ENCODE measurements at places on chromosomes 2 and 18.

DNA sequence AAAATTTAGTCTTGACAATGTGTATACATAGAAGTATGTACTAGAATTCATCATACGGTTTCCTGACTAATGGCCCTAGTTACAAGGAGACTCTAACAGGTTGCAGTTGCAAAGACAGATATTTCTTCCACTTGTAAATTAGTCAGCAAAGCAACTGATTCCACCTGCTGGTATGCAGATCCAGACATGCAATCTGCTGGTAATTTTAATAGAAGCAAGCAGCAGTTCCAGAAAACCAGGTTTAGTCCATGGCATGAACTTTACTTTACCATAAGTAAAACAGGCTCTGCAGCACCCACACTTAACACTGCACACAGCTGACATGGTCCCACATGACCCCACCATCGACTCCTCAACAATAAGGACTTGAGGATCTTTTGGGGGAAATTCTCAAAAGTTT lies 110.9 kb upstream of the SP3 start:
- no peak for DNase-seq

- DNase-seq, result no peak
Observed at GRCh38 chr2:72661985-72662384, 163.8 kb downstream of the EXOC6B start.

DNA sequence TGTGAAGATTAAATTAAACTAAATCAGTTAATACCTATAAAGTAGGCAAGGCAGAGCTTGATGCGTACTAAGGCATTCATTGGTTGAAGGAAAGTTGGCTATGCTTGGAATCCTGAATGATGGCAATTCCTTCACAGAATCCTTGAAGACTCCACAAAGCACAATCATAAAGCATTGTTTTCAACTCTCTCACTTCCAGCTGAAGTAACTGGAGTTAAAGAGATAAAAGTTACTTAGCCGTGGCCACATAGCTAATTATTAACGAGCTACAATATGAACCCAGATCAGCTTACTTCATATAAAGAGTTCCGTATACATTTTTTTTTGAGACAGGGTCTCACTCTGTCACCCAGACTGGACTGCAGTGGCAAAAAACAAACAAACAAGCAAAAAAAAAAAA lies 483.9 kb upstream of the DDX18 start:
- no peak for DNase-seq

- no peak for DNase-seq
Observed at GRCh38 chr2:67790622-67791021, 272.2 kb downstream of the C1D start.

DNA sequence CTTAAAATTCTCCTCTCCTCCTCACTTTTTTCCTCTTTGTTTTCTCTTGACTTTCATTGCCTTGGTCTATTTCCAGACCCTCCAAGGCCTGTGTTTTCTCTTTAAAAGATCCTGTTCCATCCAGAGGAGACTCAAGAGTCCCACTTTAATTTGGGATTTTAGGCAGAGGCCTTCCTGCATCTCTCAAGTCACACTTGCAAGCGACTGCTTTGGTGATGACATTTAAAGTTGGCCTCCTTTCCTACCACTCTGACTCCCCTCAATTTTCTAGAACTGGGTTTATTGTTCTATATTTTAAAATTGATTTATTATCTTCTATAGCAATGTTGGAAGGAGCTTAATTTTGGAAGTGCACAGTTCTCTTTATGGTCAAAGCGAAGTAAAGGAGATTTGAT lies 16.3 kb downstream of the ASAP2 start:
- no peak for DNase-seq

GRCh38 chr2:166106431-166107015 lies 21.3 kb downstream of the SCN1A start:
- peak; percentile 60 for DNase-seq

- no peak for DNase-seq
Observed at GRCh38 chr18:13418013-13418710, 199.6 kb downstream of the LDLRAD4 start.

GRCh38 chr2:27954771-27955383 lies 64.3 kb downstream of the BABAM2 start:
- peak; percentile 94 for DNase-seq

DNA sequence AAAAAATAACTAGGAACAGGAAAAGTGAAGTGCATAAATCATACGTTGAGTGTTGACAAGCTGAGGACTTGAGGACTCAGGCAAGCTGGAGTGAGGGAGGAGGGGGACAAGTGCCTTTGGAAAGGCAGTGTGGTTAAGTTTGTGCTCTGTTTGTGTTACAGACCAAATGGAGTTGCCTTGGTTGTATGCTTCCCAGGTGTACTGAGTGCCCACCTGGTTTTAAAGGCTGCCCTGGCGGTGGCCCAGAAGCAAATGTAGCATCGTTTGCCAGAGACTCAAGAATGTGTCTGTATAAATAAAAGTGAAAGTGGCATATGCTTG lies 240.9 kb downstream of the PRKCE start:
- no peak for DNase-seq

GRCh38 chr18:80074697-80075096 lies 34.4 kb upstream of the ADNP2 start:
- DNase-seq, result no peak

GRCh38 chr2:205471776-205472175 lies 210.5 kb upstream of the NRP2 start:
- DNase-seq, result no peak
